ENCODE measurements at places on chromosomes 7 and 10.

DNA sequence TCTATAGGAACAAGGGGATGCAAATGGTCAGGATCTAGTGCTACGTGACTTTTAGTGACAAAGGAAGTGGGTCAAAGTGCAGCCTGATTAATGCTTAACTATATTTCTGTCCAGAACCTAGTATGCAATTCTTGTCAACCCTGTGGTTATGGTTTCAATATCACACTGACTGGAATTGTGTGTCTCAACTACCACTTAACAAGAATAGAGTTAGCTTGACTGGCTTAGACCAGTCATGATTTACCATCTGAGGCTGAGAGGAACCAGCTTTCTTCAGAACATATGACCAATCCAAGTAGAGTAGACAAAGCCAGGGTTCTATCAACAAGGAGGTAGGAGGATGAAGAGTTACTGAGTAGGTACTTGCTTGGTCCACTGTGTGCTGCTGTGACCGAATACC is 54.4 kb downstream of the MYPN start:
- DNase-seq: no peak

GRCh38 chr7:146115548-146115850 is 1.1 kb upstream of the CNTNAP2 start:
- no peak for DNase-seq

GRCh38 chr7:18740579-18740988 is 245.0 kb downstream of the HDAC9 start:
- DNase-seq: no peak

- DNase-seq: peak; percentile 79
These were observed 99.6 kb downstream of the SVIL start for GRCh38 chr10:29535012-29535777.

DNA sequence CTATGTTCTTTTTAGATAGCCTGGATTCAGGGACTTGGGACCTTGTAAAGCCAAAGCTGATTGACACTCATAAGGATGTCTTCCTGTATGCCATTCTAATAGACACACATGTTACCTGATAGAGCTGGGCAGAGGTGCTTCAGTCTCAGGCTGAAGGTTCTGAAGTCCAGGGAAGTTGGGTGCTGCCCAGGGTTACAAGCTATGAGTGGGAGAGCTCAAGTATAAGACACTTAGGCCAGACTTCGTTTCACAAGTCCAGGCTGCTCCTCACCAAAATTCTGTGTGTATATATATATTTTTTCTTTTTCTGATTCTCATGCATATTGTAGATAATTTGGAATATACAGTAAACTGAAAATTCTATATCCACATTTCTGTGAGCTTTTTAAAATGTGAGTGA is 144.2 kb downstream of the HDAC9 start:
- no peak for DNase-seq

GRCh38 chr10:87864496-87865059 is 1.2 kb downstream of the PTEN start:
- DNase-seq: peak; percentile 65

DNA sequence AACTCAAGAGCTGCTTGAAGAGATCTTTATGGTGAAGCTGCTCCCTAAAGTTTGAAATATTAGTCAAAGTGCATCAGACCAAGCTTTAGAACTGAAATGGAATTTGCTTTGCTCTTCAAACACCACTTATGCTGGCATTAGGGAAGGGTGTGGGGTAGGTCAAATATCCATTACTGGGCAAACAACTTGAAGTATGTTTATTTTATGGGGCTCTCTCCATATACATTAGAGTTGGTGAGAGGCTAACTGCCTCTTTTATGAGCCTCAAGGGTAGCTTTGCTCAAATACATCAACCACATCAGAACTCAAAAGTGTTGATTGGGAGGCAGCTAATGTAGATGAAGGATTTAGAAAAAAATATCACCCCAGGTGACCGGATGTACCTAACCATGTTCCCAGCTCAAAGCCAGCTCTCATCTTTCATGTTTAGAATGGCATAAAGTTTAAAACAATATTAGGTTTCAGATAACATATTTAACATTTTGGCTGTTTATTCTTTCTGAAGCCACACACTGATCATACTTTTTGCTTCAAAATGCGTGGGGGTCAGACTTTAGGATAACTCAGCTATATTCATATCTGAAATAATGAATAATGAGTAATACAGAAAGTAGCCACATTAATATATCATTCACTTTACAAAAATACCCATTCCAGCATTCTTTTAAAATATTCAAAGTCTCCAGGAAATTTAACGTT is 318.6 kb downstream of the PTEN start:
- no peak for DNase-seq

DNA sequence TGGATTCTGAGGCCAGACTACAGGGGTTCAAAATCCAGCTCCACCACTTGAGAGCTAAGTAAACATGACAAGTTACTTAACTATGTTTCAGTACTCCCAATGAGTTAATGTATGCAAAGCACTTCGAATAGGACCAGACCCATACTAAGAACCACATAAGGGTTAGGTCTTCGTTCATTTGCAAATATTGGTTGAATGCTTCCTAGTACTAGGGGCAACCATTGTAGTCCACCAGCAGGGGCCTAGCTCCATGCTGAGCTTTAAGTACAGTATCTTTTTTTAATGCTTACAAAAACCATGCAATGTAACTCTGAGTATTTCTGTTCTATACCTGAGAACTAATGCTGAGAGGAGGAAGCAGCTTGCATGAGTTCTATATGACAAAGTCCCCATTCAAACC is 80.4 kb upstream of the PDE1C start:
- no peak for DNase-seq

GRCh38 chr10:88113232-88113631 is 249.8 kb downstream of the PTEN start:
- DNase-seq: no peak

GRCh38 chr7:81014266-81014665 is 95.4 kb upstream of the SEMA3C start:
- DNase-seq: no peak

GRCh38 chr7:4744391-4745264 is 30.8 kb upstream of the AP5Z1 start:
- peak; percentile 100 for DNase-seq

DNA sequence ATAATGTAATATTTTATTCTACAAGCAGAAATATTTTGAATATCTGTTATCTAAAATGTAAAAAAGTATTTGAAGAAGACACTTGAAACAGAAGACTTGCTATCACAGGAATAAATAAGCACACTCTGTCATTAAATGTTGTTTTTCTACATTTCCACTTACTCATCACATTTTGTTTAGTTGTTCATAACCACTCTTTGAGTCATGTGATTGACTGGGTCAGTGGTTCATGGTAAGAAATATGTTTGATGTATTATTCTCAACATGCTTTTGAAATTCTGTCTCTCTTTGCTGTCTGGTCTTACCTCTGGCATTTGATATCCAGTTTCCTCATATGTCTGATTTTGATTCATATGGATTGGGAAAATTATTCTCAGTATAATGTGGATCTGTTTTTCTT is 171.8 kb downstream of the SUGCT start:
- DNase-seq: no peak

DNA sequence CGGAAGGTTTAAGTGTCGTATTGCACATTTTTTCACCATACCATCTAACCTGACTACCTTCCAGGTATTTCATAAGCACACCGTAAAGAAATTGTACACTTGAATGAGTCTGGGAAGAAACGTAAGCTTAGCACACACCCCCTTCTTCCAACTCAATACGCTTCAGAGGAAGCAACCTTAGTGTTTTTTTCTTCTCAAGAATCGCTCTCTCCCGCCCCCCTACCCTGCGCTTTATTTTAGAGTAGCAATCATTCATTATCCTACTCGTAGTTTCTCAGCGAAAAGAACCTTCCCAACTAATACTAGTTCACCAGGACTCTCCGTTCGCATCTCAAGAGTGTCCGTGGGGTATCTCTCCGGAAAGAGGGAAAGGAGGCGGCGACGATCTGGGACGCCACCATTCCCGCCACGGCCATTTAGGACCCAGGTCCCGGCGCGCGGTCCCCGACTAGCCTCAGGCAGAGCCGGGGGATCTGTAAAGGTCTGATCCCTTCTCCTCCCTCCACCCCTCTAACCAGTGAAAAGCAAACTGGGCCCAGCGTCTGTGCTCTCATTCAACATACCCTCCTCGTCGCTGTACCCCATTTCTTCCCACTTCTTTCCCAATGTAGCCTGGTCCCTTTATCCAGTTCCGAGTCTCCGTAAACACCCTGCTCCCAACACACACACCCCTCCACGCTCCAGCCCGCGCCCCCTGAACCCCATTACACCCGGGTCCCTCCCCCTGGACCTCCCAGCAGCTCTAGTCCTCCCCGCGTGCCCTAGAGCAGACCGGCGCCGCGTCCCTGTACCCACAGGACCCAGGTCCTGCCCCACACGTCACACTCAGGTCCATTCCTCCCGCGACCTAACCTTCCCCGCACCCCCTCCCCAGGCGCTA is 16.0 kb downstream of the MYOZ1 start:
- DNase-seq: peak; percentile 72

- DNase-seq: no peak
These were observed 1.1 kb downstream of the GGCT start for GRCh38 chr7:30503274-30504212.

DNA sequence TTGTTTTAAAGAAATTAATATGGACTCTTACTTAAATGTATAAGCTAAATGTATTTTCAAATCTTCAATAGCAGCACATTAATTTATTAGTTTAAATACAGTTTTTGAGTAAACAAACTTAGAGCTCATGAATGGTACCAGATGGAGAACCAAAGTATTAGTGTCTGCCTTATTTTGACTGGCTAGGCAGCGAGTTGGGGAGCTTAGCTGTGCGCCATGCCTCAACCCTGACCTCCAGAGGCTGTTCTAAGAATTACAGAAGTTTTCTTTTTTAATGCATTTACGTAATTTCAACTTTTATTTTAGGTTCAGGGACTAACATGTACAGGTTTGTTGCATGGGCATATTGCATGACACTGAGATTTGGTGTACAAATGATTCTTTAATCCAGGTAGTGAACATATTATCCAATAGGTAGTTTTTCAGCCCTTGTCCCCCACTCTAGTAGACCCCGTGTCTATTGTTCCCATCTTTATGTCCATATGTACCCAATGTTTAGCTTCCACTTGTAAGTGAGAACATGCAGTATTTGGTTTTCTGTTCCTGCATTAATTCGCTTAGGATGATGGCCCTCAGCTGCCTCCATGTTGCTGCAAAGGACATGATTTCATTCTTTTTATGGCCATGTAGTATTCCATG is 166.8 kb downstream of the IQUB start:
- DNase-seq: no peak

DNA sequence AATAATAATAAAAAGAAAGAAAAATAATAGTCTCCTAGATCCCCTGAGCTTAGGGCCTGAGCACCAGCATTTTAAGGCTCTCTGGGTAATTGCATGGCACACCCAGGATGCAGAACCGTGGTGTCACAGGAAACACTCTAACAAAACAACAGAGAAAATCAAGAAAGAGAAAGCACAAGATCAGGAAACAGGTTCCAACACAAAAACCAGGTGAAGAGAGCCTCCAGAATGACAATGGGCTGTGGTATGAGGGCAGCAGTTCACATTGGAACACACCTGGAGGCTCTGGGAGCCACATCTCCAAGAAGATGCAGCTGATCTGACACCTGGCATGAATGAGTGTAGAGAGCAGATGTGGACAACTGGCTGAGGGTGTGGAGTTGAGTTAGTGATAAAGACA is 7.1 kb downstream of the MMRN2 start:
- DNase-seq: no peak

DNA sequence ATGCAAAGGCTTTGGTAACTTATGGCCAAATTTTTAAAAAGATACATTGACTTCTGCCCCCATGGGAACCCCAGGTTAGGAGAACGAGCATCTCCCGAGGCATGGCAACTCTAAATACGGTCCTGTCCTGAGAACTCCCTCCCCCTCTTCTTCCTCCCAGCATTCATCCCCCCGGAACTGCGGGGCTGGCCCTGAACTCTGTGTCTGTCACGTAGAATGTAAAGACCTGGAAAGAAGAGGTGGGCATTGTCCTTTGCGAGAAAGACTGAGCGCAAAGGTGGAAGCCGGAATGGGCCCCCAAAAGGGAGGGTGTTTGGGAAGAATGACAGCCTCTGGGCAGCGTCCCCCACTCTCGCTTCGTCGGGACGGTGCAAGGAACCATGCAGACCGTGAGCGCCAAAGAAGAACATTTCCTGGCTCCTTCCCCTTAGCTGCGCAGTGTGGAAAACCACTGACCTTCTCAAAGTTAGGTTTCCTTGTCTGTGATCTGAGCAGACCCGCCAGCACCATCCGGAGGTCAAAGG is 21.0 kb downstream of the SHH start:
- DNase-seq: no peak

DNA sequence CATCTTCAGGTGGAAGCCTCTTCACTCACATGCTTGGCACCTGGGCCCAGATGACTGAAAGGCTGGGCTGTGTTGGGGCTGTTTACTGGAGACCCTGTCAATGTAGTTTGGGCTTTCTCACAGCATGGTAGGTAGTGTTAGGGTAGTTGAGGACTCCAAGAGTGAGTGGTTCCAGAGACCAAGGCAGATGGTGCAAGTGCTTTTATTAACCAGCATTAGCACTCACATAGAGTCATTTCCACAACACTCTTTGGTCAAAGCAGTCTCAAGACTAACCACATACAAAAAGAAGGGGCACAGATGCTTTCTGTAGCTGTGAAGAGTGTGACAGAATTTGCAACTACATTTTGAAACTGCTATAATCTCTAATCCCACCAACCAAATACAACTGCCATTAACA is 135.0 kb downstream of the RTKN2 start:
- no peak for DNase-seq

GRCh38 chr10:120979435-120980278 is 128.5 kb downstream of the WDR11 start:
- peak; percentile 84 for DNase-seq
